ENCODE measurements at places on chromosomes 5 and 9. TPM values are rescaled to one million over a fixed set of nuclear protein-coding genes. Genes with fewer than 3 reads are reported as not detected.

Gene WWC1
- total RNA-seq: 5.3 TPM

Gene C5orf52
- not detected for total RNA-seq

Gene PGM5
- total RNA-seq: 0.19 TPM

DNA sequence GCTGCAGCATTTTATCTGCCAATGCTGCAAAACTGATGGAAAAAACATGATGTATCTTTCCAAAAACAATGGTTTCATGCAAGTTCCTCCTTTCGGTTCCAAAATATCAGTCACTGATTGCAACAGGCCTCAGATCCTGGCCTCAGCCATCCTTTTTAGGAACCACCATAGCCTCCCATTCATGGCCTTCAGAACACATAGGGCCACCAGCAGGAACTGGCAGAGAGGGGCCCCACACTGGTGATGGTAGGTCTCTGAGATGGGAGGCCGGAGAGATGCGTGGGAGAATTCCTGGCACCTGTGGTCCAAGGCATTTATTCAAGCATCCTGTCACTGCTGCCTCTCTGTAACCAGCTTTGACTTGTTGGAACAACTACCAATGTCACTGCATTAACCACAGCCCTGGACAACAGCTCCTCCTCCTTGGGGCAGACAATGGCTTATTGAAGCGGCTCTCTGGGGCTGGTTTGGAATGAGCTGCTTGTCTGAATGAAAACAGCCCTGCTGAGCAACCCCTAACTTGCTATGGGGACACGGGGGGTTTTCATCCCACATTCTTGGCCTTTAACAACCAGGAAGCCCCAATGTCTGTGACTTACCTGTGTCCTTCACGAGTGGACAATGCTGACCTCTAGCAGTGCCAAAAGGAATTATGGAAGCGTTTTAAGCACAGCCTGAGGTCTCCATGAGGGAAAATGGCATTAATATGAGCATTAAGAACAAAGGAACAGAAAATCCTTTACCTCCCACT is 108.1 kb downstream of the LHFPL2 start:
- no peaks in the 10 kb centered on the region for H3K27me3 ChIP-seq
- DNase-seq: no peak
- H3K4me1 ChIP-seq: peaks cover 25% of the 10 kb centered on the region
- no peak overlapping the region for H3K4me3 ChIP-seq
- H3K27ac ChIP-seq: no peak overlapping the region

- H3K27ac ChIP-seq: no peak overlapping the region
- no peaks in the 10 kb centered on the region for H3K27me3 ChIP-seq
- peaks cover 5% of the 10 kb centered on the region for H3K4me1 ChIP-seq
- no peak for DNase-seq
Measured at GRCh38 chr9:120913647-120914264, 12.8 kb downstream of the TRAF1 start.

- no peaks in the 10 kb centered on the region for H3K36me3 ChIP-seq
- H3K4me3 ChIP-seq: no peak overlapping the region
- H3K27me3 ChIP-seq: no peaks in the 10 kb centered on the region
- no peak overlapping the region for H3K27ac ChIP-seq
- no peaks in the 10 kb centered on the region for H3K4me1 ChIP-seq
Measured at GRCh38 chr5:94481059-94481458, 137.3 kb downstream of the KIAA0825 start.

- H3K27me3 ChIP-seq: no peaks in the 10 kb centered on the region
- no peak overlapping the region for H3K4me3 ChIP-seq
- no peaks in the 10 kb centered on the region for H3K36me3 ChIP-seq
- no peak for DNase-seq
- no peaks in the 10 kb centered on the region for H3K4me1 ChIP-seq
Measured at GRCh38 chr5:103066326-103066725, 53.6 kb downstream of the GIN1 start.

DNA sequence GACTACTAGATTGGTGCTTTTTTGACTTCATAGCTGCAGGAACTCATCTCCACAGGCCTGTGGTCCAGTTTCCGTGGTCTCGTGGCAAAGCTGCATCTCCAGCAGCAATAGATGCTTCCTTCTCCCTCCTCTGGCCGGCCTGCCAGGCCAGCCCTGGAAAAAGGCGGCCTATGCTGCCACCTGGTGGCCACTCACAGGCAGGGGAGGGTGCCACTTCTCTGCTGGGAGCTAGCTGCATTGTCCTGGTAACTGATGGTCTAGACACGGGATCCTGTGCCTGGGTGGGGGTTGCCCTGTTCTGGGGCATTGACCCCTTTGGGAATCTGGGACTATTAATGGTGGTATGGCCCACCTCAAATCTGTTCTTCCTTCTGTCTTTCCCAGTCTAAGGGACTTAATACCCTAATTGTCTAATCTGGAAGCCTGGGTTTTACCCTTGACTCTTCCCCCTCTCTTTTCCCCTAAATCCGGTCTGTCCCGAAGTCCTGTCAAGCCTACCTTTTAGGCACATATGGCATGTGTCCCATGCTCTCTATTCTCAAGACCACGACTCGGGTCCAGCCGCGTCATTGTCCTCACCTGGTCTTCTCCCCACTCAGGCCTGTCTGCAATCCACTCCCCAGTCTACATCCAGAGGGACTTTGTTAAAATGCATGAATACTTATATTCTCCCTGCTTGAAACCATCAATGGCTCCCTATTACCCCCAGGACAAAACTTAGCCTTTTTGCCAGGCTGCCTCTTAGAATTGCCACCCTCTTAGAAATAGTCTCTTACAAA is 20.1 kb upstream of the PTGS1 start:
- no peaks in the 10 kb centered on the region for H3K36me3 ChIP-seq
- peaks cover 2% of the 10 kb centered on the region for H3K27me3 ChIP-seq
- no peak overlapping the region for H3K27ac ChIP-seq

DNA sequence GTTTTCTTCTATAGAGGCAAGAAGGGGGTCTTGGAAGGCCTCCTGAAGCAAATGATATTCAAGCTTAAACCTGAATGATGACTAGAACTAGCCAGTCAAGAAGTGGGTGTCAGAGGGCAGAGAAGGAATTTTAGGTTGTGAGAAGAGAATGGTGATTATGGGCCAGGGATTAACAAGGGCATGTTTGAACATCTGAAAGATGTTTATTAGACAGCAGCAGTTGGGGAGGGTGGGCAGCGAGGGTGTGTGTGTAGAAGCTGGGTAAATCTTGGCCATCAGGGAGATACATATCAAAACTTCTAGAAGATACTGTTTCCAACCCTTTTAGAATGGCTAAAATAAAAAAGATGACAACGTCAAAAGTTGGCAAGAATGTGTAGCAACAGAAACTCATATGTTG is 54.5 kb downstream of the MAN2A1 start:
- peaks cover 11% of the 10 kb centered on the region for H3K4me1 ChIP-seq
- no peak overlapping the region for H3K4me3 ChIP-seq
- no peaks in the 10 kb centered on the region for H3K27me3 ChIP-seq

GRCh38 chr5:102278231-102278630 is 17.9 kb downstream of the SLCO4C1 start:
- DNase-seq: no peak
- H3K4me1 ChIP-seq: no peaks in the 10 kb centered on the region
- no peaks in the 10 kb centered on the region for H3K36me3 ChIP-seq
- H3K4me3 ChIP-seq: no peak overlapping the region

DNA sequence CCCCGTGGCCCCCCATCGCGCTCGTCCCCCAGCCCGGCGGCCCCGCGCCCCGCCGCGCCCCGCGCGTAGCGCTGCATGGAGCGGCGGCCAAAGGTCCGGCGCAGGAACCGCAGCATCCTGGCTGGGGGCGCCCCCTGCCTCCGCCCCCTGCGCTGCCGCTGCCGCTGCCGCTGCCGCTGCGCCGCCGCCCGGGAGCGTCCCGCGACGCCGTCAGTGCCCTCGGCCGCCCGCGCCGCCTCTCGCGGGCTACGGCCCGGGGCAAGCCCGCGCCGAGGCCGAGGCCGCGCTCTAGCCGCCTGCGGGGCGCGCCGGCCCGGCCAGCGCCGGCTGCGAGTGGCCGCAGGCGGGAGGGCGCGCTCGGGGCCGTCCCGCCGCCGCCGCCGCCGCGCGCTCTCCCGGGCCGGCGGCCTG is 523 bp downstream of the EPB41L4B start:
- H3K4me3 ChIP-seq: no peak overlapping the region
- peaks cover 6% of the 10 kb centered on the region for H3K27me3 ChIP-seq
- no peak overlapping the region for H3K27ac ChIP-seq
- no peaks in the 10 kb centered on the region for H3K4me1 ChIP-seq

DNA sequence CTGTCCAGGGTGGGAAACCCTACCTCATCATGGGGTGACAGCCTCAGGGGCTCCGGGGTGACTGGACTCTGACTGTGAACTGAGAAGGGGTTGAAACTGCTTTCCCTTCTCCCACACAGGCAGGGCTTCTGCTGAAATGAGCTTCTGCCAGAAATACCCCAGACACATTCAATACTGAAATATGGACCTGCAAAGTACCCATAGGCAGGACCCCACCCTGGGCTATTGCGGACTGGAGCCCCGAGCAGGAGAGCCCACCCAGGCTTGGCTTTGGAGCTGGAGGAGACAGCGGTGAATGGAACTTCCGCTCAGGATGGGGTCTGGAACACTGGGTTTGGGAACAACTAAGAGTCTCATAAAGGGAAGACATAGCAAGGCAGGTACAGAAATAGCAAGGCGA is 37.5 kb downstream of the IRX2 start:
- H3K27ac ChIP-seq: no peak overlapping the region
- no peak for DNase-seq
- H3K4me1 ChIP-seq: no peaks in the 10 kb centered on the region
- no peak overlapping the region for H3K4me3 ChIP-seq
- H3K36me3 ChIP-seq: no peaks in the 10 kb centered on the region

- no peak overlapping the region for H3K4me3 ChIP-seq
- H3K36me3 ChIP-seq: no peaks in the 10 kb centered on the region
- no peak overlapping the region for H3K27ac ChIP-seq
- no peaks in the 10 kb centered on the region for H3K27me3 ChIP-seq
Measured at GRCh38 chr5:94620256-94620655, 1.8 kb downstream of the SLF1 start.

DNA sequence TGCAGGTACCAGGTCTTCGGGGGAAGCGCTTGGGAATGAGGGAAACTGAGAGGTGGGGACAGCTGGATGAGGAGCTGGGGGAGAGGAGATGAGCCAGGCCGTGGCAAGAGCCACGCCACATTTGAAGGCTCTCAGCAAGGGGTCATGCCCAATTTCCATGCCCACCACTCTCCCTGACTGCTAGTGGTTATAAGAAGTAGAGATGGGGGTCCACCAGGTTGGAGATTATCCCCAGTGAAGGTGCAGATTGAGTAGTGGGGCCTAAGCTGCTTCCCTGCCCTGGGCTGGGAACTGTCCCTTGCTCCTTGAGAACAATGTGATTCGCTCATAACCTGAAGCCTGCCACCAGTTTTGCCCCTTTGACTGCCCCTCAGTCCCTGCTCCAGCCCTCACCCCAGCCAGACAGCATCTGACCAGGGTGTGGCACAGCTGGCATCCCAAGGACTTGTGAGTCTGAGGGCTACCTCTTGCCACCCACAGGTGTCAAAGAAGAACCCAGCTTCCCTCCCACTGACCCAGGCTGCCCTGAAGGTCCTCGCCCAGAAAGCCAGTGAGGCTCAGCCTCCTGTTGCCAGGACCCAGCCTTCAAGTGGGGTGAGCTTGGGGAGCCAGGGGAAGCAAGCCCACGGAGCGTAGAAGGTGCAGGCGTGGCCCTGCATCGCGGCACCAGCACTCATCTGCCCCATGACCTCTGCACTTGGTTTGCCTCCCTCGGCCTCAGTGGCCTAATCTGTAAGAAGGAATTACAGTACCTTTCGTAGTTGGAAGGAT is 21.5 kb downstream of the CD74 start:
- no peak overlapping the region for H3K27ac ChIP-seq
- peaks cover 60% of the 10 kb centered on the region for H3K36me3 ChIP-seq
- DNase-seq: no peak
